ENCODE measurements at places on chromosomes 3 and 15.

- DNase-seq: no peak
These were observed 158.1 kb upstream of the UBE3A start for GRCh38 chr15:25596644-25597562.

DNA sequence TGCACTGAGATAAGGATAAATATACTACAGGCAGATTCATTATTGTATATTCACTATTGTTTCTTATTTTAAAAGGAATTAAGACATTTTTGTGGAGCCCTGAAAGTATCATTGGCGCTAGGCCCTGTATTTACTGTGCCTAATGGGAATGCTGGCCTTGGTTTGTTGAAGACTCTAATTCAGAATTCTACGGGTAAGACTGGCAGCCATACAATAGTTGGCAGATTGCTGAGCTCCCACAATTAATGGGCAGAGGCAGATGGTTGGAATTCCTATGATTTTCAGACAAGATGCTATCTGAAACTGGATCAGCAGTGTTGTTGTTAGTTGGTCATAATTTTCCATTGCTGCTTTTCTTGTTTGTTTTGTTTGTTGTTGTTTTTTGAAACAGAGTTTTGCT is 14.7 kb downstream of the PGBD4 start:
- DNase-seq: no peak

DNA sequence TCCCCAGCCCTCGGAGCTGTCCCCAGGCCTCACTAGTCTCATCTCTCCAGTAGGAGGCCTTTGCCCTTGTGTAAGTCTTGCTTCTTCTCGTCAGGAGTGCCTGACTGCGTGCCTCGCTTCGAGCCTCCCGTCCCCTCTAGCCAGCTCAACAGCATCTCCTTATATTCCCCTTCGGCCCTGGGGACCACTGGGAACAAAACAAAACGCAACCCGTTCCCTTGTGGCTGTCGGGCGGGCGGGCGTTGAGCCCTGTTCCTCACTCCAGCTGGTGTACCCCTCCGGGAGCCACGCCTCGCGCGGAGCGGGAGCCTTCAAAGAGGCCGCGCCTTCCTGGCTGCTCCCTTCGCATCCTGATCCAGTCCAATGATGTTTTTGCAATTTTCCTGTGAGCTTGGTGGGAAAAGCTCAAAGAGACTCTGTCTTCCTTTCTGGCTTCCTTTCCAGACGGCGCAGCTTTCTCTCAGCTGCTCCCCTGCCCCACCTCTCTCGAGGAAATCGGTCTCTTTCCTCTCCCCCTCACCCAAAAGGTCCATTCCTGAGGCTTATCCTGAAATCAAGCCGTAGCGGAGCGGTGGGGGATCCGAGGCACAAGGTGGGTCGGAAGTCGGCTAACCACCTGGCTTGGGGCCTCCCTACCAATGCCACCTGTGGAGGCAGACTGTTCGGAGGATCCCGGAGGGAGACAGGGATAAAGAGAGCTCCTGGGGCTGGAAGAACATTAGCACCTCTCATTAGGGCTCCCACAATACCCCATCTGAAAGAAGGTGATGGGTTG is 33.4 kb upstream of the SRP14 start:
- no peak for DNase-seq

- no peak for DNase-seq
These were observed 358.7 kb downstream of the TUSC7 start for GRCh38 chr3:117068301-117068700.

- DNase-seq: no peak
These were observed 41.0 kb downstream of the ABHD2 start for GRCh38 chr15:89129123-89129815.

- DNase-seq: no peak
These were observed 277.8 kb downstream of the CD47 start for GRCh38 chr3:107813026-107813425.

- DNase-seq: no peak
These were observed 42.9 kb downstream of the TIMP4 start for GRCh38 chr3:12115849-12116248.

DNA sequence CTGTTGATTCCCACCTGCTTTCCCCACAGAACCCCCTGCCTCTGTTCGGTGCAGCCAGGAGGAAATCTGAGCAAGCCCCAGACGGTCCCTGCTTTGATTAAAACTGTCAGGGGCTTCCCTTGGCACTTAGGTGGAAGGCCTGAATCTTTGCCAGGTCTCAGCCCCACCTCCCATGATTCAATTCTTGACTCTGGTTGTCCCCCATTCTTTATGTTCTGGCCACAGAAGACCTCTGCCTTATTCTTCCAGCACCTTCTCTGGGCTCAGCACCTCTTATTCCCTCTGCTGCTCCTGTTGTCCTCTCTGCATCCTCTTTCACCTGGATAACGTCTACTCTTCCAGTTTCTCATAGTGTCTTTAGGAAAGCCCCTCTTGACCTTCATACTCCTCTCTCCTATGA is 349.4 kb downstream of the PTPRG start:
- DNase-seq: no peak

DNA sequence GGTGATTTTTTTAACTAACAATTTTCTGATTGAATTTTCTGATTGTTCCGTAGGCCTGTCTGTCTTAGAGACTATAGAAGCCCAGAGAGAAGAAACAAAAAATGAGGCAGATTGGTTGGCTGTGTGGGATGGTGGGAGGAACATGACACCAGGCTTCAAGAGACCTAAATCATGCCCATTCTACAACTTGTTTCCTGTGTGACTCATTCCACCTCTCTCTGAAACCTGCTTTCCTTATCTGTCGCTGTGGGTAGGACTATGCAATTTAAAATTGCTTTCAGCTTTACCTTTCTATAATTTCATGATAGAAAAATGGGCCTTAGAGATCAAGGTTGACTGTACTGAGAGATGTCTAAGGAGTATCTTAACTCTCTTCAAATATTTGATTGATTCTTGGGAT is 44.5 kb downstream of the OXNAD1 start:
- no peak for DNase-seq
